ENCODE measurements at places on chromosomes 4 and X.

- no peak for DNase-seq
- H3K36me3 ChIP-seq, result no peaks in the 10 kb centered on the region
- no peaks in the 10 kb centered on the region for H3K27me3 ChIP-seq
These were observed 17.8 kb upstream of the ZNF827 start for GRCh38 chr4:145956288-145956890.

GRCh38 chr4:2793586-2794485 is 951 bp downstream of the SH3BP2 start:
- H3K4me1 ChIP-seq, result peaks cover 81% of the 10 kb centered on the region
- peak overlapping the region; percentile 94 for H3K27ac ChIP-seq
- H3K27me3 ChIP-seq, result no peaks in the 10 kb centered on the region
- peak overlapping the region; percentile 80 for H3K4me3 ChIP-seq
- H3K36me3 ChIP-seq, result no peaks in the 10 kb centered on the region
- peak; percentile 51 for DNase-seq

DNA sequence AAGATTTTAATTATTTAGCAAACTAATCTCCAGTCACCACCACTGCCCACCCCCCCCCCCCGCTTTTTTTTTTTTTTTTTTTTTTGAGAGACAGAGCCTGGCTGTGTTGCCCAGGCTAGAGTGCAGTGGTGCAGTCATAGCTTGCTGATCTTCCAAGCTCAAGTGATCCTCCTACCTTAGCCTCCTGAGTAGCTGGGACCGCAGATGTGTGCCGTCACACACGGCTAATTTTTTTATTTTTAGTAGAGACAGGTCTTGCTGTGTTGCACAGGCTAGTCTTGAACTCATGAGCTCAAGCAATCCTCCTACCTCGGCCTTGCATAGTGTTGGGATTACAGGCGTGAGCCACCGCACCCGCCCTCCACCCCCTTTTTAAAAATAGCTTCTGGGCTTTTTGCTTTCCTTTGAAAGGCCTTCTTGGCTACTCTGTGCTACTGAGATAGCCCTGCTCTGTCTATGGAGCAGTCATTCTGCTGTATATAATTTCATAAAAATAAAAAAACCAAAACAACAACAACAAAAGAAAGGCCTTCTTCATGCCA is 18.7 kb downstream of the TXLNG start:
- no peak overlapping the region for H3K4me3 ChIP-seq
- no peaks in the 10 kb centered on the region for H3K27me3 ChIP-seq
- no peaks in the 10 kb centered on the region for H3K36me3 ChIP-seq
- H3K4me1 ChIP-seq, result peaks cover 12% of the 10 kb centered on the region

- no peaks in the 10 kb centered on the region for H3K27me3 ChIP-seq
- no peak overlapping the region for H3K4me3 ChIP-seq
- H3K27ac ChIP-seq, result no peak overlapping the region
- no peaks in the 10 kb centered on the region for H3K4me1 ChIP-seq
- no peaks in the 10 kb centered on the region for H3K36me3 ChIP-seq
These were observed 103.6 kb upstream of the TEX13D start for GRCh38 chrX:124228849-124229248.

DNA sequence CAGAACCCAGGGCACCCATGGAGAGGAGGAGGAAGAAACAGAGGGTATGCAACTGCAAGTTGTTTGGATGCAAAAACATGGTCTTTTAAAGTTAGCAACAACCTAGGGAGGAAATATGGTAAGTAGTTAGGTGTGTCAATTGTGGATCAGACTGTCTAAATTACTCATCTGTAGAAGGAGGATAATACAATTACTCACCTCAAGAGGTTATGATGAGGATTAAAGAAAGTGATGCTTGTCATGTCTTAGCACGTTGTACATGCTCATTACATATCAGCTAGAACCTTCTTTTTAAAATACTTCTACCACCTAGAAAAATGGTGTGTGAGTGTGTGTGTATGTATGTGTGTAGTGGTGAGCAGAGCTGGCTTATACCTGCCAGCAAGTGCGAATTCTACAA is 2.3 kb upstream of the C1QTNF7 start:
- H3K36me3 ChIP-seq, result no peaks in the 10 kb centered on the region
- H3K4me3 ChIP-seq, result no peak overlapping the region
- no peak for DNase-seq
- peaks cover 11% of the 10 kb centered on the region for H3K4me1 ChIP-seq
- H3K27ac ChIP-seq, result no peak overlapping the region
- H3K27me3 ChIP-seq, result no peaks in the 10 kb centered on the region

DNA sequence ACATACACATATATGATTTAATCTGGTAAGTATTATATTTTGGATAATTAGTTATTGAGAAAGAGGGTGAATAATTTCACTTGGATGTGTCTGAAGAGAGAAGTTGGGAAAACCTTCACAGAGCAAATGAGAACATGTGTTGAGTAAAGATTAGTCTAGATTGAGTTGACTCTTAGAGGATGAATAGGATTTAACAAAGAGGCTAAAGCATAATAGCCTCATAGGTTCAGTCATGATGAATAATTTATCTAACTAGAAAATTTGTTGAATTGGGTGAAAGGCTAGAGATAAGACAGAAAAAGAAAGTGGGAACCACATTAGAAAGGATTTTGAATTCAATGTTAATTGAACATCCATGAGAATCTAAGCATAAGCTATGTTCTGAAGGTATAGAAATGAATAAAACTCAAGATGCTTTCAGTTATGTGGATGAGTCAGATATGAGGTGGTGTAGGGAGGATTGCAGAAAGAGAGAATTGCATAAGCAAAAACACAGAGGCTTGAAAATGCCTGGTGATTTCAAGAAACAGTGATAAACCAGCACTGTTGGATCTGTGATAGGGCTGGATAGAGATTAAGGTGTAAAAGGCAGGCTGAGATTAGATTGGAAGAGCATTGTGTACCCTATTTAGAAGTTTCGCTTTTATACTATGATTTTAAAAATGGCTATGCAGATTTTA is 207.6 kb upstream of the NR3C2 start:
- no peak overlapping the region for H3K4me3 ChIP-seq
- H3K4me1 ChIP-seq, result no peaks in the 10 kb centered on the region
- DNase-seq, result no peak
- H3K27me3 ChIP-seq, result no peaks in the 10 kb centered on the region

GRCh38 chr4:94345266-94345665 is 2.6 kb upstream of the HPGDS start:
- no peaks in the 10 kb centered on the region for H3K36me3 ChIP-seq
- H3K4me1 ChIP-seq, result no peaks in the 10 kb centered on the region
- DNase-seq, result no peak
- peak overlapping the region; percentile 15 for H3K27ac ChIP-seq

- no peak overlapping the region for H3K4me3 ChIP-seq
- H3K27me3 ChIP-seq, result no peaks in the 10 kb centered on the region
- H3K27ac ChIP-seq, result no peak overlapping the region
- no peaks in the 10 kb centered on the region for H3K36me3 ChIP-seq
- H3K4me1 ChIP-seq, result no peaks in the 10 kb centered on the region
These were observed 812.3 kb upstream of the FRG1 start for GRCh38 chr4:189128341-189128740.

DNA sequence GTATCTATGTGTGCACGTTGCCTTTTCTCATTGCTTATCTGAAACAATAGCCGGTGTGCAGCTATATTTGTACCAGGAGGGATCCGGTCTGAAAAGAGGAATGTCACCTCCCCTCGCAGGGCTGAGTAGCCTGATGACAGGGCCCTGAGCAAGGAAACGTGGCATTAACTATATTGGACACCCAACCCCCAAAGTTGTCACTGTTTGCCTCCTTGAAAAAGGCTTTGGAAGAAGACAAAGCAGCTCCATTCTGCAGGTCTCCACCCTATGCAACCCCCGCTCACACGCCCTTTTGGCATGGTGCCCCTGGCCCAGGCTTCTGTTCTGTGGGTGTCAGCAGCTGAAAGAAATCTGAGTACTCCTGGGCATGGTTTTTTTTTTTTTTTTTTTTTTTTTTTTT is 8.2 kb downstream of the PRRG3 start:
- H3K27ac ChIP-seq, result peak overlapping the region; percentile 69

Data from left ventricle myocardium inferior (tissue), 1 donor.